Endodermal cell (in vitro differentiated cells): ENCODE measurements at places on chromosomes 2 and 18.

GRCh38 chr18:57134618-57135135 is 12.2 kb upstream of the BOD1L2 start:
- peak; percentile 54 for DNase-seq

DNA sequence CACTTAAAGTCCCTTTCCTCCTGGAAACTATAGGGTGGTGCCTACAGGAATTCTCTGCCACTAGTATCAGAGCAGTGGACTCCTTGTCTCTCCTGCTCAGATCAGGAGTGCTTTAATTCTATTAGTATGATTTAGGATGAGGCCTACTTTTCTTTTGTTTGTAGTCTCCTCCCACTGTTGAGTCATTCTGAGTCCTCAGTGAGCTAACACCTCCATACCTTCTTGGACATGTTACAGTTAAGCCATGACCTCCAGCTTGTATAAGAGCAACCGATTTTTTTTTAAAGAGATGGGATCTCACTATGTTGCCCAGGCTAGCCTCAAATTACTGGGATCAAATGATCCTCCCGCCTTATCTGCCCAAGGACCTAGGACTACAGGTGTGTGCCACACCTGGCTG is 48.7 kb upstream of the OTOF start:
- no peak for DNase-seq

GRCh38 chr2:239321596-239322415 is 79.0 kb downstream of the HDAC4 start:
- DNase-seq = peak; percentile 40

GRCh38 chr18:39773646-39774045 is 2181.4 kb upstream of the PIK3C3 start:
- no peak for DNase-seq

GRCh38 chr18:55083461-55083860 is 124.2 kb upstream of the CCDC68 start:
- no peak for DNase-seq

GRCh38 chr18:51236225-51236624 is 38.7 kb upstream of the MEX3C start:
- DNase-seq = no peak

- no peak for DNase-seq
These were observed 61.9 kb upstream of the RBMS1 start for GRCh38 chr2:160555420-160556071.

DNA sequence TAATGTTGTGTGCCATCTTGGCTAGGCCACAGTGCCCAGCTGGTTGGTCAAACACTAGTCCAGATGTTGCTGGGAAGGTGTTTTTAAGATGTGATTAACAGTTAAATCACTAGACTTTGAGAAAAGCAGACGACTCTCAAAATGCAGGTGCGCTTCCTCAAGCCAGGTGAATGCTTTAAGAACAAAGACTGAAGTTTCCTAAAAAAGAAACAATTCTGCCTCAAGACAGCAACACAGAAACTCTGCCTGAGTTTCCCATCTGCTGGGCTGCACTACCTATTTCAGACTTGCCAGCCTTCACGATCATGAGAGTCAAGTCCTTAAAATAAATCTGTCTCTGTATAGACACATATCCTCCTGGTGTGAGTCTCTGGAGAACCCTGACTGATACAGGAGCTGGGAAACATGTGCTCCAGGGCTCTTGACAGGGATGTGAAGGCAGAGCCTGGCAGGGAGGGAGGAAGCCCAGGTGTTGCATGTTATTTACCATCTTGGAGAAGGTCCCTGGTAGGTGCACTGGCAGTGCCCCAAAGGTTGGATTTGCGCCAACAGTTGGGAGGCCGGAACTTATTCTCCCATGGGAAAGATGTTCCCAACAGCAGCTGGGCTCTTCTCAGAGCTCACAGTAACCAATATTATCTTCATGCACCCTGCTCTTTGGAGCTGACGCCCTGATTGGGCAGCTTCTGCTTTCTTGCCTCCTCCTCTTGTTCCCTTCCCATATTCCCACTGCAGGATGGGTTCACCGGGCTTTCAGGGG is 43.9 kb downstream of the ST6GAL2 start:
- no peak for DNase-seq

DNA sequence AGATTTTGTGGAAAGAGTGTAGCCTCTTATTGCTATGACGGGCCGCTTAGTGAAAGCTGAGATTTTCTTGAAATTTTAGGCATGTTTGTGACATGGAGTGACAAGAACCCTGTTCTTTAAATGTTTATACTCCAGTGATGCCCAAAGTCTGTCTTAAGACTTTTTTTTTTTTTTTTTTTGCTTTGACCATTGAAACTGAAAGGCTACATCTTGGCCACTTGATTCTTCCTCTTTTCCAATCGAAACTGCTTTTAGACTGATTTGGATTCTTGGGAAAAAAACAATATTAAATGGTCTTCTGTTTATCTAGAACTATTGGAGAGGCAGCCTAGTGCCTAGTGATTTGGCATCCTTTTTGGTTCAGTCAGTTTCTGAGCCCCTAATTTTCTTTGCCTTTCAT is 2.4 kb upstream of the SLC8A1 start:
- DNase-seq = no peak

- DNase-seq = no peak
These were observed 211.0 kb downstream of the PMAIP1 start for GRCh38 chr18:60110836-60111235.

DNA sequence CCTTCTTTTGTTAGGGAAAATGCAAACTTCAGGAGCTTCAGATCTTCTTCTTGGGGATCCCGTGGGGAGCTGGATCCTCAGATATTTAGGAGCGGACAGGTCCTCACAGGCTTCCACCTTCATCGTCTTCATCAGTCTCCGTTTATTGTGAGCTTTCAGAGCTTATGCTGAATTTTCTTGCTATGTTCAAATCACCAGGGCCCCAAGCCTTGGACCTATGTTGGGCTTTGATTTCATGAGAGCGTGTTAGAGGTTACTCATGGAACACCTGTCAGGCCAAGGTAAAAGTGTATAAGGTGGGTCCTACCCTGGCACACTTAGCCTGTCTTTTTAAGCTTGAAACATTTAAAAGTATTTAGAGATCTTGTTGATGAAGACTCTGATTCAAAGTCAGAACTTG is 212.9 kb downstream of the FAM210A start:
- DNase-seq = peak; percentile 11

DNA sequence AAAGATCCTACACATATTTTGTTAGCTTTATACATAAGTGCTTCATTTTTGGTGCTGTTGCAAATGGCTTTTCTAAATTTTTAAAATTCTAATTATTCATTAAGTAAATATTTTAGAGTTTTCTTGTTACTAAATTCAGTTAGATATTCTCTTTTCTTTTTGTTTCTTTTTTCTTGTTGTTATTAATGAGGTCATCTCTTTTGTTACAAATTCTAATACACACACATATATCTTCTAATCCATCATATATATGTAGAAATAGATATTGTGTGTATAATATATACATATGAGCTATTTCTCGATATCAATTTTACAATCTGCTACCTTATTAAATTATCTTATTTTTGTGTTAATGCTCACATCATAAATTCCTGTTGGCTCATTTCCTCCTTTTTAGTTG is 255.9 kb downstream of the GALR1 start:
- DNase-seq = no peak

DNA sequence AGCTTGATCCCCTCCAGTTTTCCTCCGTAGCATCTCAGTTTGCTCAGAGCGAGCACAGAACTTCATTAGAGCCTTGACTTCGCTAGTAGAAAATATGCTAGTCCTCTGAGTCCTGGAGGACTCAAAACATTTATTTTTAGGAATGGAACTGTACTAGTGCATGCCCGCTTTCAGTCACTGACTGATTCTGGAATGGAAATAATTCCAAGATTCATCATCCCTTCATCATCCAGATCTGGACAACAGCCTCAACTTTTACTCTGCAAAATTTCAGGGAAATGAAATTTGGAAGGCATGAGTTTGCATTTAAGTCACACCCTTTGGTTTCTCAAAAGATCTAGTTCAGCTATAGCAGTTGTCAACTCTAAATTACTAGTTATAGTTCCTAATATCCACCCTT is 304.6 kb downstream of the XIRP2 start:
- DNase-seq = no peak

DNA sequence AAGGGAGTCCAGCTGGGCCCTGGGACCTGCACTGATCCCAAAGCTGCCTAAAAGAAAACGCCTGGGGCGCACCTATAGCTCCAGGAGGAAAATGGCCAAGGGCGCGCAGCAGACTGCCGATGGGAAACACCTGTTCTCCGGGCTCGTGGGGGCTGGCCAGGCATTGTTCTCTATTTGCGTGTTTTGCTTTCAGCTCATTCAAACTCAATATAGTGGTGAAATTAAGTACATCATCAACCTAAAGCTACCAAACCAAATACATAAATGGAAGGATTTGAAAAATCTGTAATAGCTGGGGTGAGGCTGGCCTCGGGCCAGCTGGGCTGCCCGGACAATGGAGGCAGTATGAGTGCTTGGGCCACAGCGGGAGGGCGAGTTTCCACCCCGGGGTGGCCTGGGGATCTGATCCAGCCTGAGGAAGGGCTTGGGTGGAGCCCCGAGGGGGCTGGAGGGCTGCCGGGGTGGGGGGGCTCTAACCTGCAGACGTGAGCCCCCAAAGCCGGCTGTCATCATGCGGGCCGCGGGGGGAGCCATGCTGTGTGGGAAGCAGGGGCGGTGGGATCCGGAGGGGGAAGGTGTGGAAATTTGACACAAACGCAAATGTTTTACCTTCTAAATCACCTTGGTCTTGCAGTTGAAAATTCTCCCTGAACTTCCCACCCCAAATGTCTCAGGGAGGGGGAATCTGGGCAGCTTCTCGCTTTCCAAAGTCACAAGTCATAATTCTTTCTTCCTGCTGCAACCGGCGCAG is 77.6 kb downstream of the ASB1 start:
- no peak for DNase-seq

GRCh38 chr2:43368483-43369385 is 142.3 kb upstream of the ZFP36L2 start:
- no peak for DNase-seq

GRCh38 chr2:118168615-118169014 is 80.3 kb downstream of the INSIG2 start:
- DNase-seq = no peak

DNA sequence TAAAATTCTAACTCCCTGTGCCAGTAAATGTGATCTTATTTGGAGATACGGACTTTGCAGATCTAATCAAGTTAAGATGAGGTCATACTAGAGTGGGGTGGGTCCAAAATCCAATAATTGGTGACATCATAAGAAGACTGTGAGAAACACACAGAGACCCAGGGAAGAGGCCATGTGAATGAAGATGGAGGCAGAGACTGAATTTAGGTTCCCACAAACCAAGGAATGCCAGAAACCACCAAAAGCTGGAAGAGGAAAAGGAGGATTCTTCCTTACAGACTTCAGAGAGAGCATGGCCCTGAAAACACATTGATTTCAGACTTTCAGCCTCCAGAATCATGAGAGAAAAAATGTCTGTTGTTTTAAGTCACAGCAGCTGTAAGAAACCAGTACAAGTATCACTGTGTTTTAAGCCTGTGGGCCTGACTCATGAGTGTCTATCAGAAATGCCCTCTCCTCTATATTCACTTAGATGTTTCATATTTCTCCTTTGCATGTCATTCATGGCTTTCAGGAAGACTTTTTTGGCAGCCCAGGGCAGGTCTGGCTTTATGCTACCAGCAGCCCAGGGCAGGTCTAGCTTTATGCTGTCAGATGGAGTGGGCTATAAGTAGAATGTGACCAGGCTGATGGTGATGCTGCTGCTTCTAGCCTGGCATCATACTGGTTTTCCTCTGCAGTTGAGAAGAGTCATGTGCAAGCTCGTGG is 100.0 kb downstream of the SPOPL start:
- no peak for DNase-seq

DNA sequence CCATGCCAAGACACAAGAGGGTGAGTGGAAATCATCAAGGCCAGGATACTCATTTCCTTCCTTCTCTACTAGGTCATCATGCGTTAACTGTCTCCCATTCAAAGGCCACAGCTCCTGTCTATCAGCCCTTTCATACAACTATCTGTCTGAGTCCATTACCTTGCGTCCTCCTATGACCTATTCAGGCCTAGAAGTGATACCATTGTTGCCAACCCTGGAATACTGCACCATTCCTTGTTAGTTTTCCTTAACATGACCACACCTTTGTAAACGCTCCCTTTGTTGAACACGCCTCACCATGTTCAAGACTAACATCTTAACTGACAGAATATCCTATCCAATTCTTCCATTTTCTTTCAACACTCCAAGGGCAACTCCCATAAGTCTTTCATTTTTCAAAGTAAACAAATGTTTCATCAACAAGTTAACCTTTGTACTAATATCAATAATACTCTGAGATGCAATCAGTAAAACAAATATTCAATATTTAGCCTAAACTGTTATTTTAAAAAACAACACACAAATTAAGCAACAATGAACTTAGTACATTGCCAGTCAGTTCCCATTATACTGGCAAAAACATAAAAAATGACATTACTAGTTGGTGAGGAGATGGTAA is 19.8 kb upstream of the LGALSL start:
- DNase-seq = no peak

DNA sequence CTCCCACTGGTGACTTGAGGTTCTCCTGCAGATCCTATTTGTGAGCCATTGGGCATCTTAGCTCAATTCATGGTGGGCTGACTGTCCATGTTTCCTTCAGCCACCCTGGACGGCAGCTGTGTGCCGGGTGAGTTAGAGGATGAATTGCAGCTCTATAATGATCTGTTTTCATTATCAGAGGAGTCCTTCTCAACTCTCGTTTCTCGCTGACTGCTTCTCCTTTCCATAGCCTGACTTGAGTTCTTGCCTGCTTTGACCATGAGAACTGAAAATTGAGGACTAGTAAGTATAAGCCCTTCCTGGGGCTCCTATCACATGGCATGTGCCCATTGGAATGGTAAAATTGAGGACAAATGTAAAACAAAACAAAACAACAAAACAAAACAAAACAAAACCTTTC is 121.8 kb downstream of the CDC42EP3 start:
- no peak for DNase-seq

- DNase-seq = peak; percentile 52
These were observed 680.7 kb downstream of the EPHA4 start for GRCh38 chr2:220891405-220891804.

- no peak for DNase-seq
These were observed 7.1 kb upstream of the UPP2 start for GRCh38 chr2:158094487-158095092.

- peak; percentile 22 for DNase-seq
These were observed 108.1 kb upstream of the SIX3 start for GRCh38 chr2:44833171-44834069.

GRCh38 chr2:72718876-72719275 is 107.0 kb downstream of the EXOC6B start:
- no peak for DNase-seq

- peak; percentile 41 for DNase-seq
These were observed 16.3 kb downstream of the GPR55 start for GRCh38 chr2:230908595-230909191.

DNA sequence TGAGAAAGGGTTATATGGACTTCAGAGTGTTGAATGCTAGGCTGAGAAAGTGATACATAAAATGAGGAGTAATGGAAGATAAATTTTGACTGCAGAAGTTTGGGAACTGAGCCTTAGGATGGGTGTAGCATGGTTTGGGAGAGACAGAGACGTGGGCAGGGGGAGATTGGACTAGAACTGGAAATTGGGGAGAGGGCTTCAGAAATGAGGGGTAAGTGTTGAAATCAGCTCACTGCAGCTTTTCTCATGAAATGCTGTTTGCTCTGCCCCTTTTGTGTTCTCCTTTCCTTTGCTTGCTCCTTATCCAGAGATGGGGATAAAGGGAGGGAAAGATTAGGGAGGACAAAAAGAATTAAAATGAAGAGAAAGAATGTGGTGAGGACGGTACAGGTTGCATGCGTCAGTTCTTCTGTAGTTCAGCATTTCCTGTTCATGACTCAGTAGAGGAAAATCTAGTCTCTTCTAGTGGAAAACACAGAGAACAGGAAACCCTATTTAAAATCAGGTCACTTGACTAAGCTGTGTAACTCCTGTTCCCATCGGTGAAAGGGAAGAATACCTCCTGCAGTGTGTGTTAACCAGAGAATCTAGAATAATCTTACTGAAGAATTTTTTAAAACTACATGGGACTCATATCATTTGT is 105.6 kb downstream of the CRIM1 start:
- DNase-seq = no peak
